GM04504 (cell line): ENCODE measurements at places on chromosomes 11 and 22.

GRCh38 chr11:117866526-117866925, 9.9 kb downstream of the FXYD6 start:
- no peak for DNase-seq

- no peak for DNase-seq
Measured at GRCh38 chr22:35436421-35436820, 36.5 kb downstream of the MCM5 start.

DNA sequence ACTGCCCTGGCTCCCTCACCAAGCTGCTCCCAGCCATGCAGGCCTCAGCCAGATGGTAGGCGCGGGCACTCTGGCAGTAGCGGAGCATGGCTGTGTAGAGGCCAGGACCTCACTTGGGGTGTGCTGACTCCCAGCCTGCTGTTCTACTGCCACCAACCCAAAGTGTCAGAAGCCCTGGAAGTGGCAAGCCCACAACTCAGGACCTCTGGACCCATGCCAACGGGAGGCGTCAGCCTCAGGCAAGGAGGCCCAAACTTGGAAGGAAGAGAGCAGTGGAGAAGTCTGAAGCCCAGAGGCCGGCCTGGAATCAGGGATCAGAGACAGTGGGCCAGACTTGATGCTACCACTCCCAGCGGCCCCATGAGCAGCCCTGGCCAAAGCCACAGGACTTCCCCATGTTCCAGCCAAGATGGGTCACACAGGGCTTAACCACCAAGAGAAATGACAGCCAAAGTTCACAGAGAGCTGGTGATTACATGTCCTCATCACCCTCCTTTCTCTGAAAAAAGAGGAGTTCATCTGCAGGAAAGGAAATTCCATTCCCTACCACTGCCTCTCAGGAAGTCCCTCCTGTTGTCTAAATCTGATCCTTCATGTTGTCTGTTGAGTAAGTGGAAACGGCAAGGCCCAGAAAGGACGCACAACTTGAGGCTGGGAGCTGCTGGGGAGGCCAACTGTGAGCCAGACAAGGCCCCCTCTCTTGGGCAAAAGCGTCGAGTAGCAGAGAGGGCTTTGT, 4.4 kb downstream of the ARRB1 start:
- DNase-seq: peak; percentile 34

DNA sequence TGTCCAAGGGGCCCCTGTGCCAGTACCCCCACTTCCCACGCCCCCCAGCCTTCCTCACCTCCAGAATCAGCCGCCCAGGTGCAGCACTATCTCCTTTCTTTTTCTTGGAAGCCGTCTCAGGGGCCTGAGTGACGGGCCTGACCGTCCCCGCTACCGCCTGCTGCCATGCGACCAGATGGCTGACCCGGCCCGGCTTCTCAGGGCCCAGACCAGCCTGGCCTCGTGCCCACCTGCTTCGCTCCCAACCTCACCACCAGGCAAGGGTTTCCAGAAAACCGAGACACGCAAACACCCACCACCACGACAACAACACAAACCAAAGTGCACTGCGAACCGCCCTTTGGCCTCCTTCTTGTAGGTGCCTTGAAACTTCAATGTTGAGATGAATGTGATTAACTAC, 39.1 kb downstream of the MACROD1 start:
- DNase-seq: no peak

- DNase-seq: no peak
Measured at GRCh38 chr11:125995313-125995712, 49.5 kb downstream of the VSIG10L2 start.

- peak; percentile 68 for DNase-seq
Measured at GRCh38 chr11:6693342-6694228, 10.4 kb upstream of the MRPL17 start.

DNA sequence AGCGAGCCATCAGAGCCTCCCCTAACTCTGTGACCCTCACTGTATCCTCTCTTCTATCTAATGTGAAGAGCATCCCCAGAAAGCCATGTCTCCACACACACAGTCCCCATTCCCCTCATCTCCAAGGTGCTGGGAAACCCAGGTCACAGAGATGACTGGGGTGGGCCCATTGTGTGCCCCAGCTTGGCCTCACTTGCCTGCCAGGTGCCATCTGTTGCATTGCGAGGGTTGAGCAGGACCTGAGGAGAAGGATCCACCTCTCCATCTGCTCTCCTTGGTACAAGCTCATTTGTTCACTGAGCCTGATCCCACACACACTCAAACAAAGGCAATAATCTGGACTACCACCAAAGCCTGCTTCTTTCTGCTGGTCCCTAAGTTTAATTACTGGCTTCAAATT, 118.8 kb downstream of the SPATA19 start:
- no peak for DNase-seq

- peak; percentile 30 for DNase-seq
Measured at GRCh38 chr11:75706260-75706729, 11.3 kb upstream of the MOGAT2 start.

DNA sequence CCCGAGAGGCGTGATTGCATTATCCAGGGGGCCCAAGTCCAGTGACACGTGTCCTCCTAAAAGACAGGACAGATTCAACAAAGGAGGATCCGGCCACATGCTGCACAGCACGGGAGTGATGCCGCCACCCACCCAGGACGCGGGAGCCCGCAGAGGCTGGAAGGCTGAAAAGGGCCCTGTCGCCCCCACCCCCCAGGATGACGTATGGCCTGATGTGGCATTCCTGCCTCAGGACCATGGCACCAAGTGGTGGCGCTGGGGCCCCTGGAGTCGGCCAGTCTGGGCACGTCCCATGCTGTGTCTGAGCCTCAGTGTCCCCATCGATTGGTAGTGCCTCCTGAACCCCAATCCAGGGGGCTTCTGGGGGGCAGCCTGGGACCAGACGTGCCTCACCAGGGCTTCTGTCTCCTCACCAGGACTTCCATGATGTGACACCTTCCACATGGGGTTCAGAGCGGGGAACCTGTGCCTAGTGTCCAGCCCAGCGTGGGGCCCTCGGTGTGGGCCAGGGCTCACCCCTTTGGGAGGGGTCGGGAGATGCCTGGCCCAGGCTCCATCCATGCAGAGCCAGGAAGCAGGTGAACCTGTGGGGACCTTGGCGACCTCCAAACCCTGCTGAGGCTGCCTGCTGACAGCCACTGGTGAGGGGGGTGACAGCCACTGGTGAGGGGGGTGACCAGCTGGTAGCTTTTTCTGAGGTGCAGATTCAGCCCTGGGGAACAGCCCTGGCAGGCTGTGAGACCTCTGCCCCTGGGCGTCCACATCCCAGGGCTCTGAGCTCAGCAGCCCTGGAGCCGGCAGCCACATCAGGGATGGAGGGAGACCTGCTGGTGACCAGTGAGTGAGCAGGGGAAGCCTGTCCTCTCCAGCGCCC, 75.3 kb downstream of the KCNQ1 start:
- DNase-seq: no peak

- DNase-seq: no peak
Measured at GRCh38 chr11:15112131-15112541, 2.6 kb upstream of the INSC start.

- no peak for DNase-seq
Measured at GRCh38 chr22:36299911-36300310, 47.0 kb downstream of the APOL1 start.

DNA sequence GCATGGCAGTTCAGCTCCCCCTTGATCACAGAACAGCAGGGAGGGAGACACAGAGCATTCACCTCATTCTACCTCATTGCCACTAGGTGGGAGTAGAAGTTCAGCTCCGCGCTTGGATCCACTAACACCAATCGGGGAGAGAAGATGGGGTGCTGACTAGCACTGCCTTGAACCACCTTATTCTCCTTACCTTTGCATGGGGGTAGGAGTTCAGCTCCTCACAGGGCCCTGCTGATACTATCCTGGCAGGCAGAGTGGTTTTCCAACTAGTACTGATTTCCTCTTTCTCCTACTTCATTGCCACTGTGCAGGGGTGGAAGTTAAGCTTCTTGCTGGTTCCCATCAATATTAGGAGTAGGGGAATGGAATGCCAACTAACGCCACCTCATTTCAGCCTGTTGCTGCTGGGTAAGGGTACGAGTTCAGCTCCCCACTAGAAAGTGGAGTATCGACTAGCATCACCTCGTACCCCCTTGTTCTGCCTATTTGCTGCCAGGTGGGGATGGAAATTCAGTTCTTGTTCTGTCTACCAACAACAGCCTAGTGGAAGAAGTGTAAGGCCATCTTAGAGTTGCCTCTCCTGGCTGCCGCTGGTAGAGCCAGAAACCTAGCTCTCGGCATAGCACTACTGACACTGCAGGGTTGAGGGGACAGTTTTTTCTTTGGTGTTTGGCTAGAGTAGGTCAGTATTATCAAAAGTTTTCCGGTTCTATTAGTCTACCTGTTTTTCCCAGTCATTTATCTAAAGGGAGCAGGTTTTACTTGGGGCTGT, 550.9 kb upstream of the CCDC90B start:
- DNase-seq: peak; percentile 14

DNA sequence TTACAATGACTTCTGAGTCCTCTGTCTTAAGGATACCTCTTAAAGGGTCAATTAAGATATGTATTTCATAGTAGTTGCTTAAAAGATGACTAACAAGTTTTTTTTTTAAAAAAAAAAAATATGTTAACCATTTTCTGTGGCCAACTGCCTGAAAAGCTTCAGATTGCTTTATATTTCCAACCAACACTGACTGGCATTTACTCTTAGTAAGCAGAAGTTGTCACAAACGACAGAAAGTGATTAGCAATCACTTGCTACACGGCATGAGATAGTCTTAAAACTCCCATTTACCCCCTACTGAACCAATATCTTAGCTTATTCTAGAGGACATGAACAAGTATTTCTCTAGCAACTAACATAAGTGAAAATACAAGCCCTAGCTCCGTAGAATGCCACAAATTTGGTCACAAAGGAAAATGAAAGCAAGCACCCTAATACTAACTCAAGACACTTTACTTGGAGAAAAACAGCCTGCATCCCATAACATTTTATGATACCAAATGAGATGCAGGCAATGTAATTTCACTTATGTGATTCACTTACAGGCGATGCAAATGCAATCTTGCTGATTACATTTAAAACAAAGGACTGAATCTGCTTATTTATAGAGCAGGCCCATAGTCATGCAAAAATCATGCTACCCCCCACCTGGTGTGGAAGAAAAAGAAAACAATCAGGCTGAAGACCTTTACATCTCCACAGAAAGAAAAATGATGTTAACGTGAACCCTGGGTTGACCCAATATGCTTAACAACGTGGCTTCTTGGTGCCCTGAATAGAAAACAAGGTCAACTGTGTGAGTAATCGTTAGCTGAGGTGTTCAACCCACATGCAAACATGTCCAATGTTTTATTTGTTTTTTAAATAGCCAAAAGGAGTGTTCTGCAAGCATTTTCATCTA, 25.7 kb downstream of the MPPED2 start:
- DNase-seq: no peak

DNA sequence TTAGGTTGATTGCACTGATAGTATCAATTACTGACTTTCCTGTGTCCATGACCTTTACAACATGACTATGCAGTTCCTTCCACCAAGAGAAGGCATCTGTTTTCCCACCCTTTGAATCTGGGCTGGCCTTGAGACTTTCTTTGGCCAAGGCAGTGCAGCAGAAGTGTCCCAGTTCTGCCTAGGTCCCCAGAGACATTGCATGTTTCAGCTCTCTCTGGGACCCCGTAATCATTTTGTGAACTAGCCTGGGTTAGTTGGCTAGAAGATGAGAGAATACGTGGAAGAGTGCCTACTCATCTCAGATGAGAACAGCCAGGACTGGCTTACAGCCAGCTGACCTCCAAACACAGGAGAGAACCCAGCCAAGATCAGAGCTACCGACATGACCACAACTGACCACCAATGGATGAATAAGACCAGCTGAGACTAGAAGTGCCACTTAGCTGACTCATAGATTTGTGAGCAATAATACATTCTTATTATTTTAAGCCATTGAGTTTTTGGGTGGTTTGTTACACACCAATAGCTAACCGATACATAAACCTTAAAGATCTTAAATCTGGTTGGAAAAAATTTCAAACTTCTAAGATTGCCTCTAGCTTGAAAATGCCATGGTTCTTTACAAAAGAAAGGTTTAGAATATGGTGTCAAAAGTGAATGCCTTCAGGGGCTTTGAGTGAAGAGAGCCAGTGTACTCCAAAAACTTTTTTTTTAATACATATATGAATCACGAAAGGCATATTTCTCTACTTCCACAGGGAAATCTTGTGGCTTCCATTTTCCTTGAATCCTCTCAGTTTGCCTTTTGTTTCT, 145.2 kb downstream of the FBXO7 start:
- DNase-seq: peak; percentile 32

DNA sequence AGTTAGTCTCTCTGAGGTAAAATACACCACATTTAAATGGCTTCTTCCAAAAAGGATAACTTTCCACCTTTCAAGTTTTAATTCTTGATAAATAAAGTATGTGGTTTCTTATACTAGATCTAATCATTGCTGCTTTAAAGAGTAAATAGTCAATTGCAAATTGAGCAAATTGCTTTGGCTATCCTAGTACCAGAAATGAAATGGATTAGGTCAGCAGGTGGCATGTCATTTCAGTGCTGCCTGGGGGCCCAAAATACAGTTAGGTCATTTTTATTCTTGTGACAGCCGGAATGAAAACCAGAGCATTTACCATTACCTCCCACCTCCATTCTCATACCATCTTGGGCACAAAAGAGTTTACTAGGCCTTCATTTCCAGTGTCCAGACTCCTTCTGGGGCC, 70.2 kb downstream of the PHF21A start:
- DNase-seq: no peak

DNA sequence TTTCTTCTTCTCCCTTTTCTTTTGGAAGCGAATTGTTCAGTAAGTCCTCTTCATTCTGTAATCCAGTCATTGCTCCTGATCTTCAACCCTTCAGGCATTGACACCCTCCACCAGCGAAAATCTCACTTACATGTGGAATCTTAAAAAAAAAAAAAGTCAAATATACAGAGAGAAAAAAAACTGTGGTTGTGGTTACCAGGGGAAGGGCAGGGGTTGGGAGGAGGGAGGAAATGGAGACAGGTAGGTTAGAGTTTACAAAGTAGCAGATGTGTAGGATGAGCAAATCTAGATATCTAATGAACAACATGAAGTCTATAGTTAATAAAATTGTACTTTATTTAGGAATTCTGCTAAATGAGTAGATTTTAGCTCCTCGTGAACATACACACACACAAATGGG, 17.7 kb upstream of the TMEM123 start:
- no peak for DNase-seq

- DNase-seq: no peak
Measured at GRCh38 chr22:41841085-41841712, 8.3 kb downstream of the SREBF2 start.

DNA sequence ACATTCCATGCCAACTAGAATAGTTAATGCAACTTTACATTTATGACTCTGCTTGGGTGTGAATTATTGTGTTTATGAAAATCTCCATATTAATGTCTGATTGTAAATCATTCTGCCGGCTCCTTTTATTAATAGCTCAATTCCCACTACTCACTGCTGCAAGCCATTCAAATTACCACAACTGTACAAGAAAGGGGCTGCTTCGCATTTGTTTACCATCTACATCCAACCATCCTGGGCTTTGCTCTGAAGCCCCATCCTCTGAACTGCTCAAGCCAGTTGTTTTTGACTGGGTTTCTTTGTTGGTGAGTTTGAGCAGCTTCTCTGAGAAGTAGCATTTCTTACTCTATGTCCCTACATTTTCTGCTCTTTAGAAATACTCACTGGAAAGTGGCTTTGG, 451.6 kb upstream of the CADM1 start:
- no peak for DNase-seq
